ENCODE measurements at places on chromosomes 1 and 21. TPM values are rescaled to one million over a fixed set of nuclear protein-coding genes. Genes with fewer than 3 reads are reported as not detected.

Gene FASLG
- 0.24 TPM for total RNA-seq

Gene RNPC3
- total RNA-seq = 19.0 TPM

Gene VWA1
- 43.5 TPM for total RNA-seq

GRCh38 chr1:58745666-58746065, 38.2 kb downstream of the JUN start:
- H3K27me3 ChIP-seq = no peaks in the 10 kb centered on the region
- no peaks in the 10 kb centered on the region for H3K4me1 ChIP-seq
- no peak for DNase-seq
- H3K36me3 ChIP-seq = no peaks in the 10 kb centered on the region
- H3K27ac ChIP-seq = no peak overlapping the region

Gene UBE2U
- total RNA-seq = not detected

Gene GJB5
- not detected for total RNA-seq

Gene KIF26B
- 0.30 TPM for total RNA-seq

Gene LCE2B
- not detected for total RNA-seq

DNA sequence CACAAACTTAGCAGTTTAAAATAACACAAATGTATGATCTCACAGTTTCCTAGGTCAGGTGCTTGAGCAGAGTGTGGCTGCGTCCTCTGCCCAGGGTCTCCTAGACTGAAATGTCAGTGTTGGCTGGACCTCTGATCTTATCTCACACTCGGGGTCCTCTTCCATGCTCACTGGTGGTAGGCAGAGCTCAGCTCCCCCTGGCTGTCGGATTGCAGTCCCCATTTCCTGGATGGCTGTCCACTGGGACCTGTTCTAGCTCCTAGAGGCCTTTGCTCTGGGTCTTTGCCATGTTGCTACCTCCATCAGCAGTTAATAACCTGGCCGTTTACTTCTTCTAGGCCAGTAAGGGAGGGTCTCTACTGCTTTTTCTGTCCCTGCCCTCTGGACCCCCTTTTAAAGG, 107.5 kb downstream of the PCNX2 start:
- no peak overlapping the region for H3K4me3 ChIP-seq
- H3K4me1 ChIP-seq = no peaks in the 10 kb centered on the region
- no peaks in the 10 kb centered on the region for H3K36me3 ChIP-seq
- no peaks in the 10 kb centered on the region for H3K27me3 ChIP-seq
- DNase-seq = no peak
- H3K27ac ChIP-seq = no peak overlapping the region

Gene STUM
- 3.2 TPM for total RNA-seq

Gene RXRG
- total RNA-seq = 0.74 TPM

Gene HNRNPCL2
- total RNA-seq = not detected

Gene PROK1
- total RNA-seq = not detected

DNA sequence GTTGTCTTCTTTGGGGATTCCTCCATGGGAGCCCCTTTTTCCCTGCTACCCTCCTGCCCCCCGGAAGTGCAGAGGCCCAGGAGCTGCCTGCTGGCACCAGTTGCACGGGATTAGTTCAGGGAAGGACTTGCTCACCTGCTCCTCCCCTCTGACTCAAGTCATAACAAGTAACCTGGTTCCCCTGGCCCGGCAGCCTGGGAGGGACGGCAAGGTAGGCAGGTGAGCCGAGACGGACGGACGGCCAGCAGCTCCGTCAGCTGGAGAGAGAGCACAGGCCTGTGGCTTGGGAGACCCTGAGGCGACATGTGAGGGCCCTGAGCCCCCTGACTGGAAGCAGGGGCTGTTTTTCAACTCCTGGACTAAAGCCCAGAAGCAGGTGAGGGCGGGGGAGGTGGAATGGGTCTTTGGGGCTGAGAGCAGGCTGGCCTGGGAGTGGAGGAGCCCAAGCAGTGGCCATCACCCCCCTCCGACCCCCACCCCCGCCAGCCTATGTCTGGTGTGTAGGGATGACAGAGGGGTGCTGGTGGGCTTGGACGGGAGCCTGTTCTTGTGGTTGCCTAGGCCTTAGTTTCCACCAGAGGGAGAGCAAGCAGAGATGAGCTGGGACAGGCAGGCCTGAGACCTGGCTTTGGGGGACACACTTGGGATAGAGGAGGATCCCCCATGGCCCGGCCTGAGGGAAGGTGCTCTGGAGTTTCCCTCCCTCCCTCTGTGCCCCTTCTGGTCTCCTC, at the start of gene INAVA:
Gene INAVA (plus strand): TSS at position 189 of the 731 bp plus-strand sequence. CDS start 3,501 bp downstream, outside the sequence.
- H3K27me3 ChIP-seq = no peaks in the 10 kb centered on the region
- H3K4me3 ChIP-seq = peak within 1 kb of the TSS; percentile 56
- peaks cover 5% of the 10 kb centered on the region for H3K4me1 ChIP-seq
- peaks cover 5% of the 10 kb centered on the region for H3K36me3 ChIP-seq

- DNase-seq = no peak
- H3K27ac ChIP-seq = no peak overlapping the region
- H3K36me3 ChIP-seq = no peaks in the 10 kb centered on the region
- H3K4me1 ChIP-seq = no peaks in the 10 kb centered on the region
- no peaks in the 10 kb centered on the region for H3K27me3 ChIP-seq
Observed at GRCh38 chr1:174405219-174405618, 42.5 kb upstream of the GPR52 start.

Measured in colonic mucosa (tissue), 4 donors.